ENCODE measurements at places on chromosomes 2 and 18.

DNA sequence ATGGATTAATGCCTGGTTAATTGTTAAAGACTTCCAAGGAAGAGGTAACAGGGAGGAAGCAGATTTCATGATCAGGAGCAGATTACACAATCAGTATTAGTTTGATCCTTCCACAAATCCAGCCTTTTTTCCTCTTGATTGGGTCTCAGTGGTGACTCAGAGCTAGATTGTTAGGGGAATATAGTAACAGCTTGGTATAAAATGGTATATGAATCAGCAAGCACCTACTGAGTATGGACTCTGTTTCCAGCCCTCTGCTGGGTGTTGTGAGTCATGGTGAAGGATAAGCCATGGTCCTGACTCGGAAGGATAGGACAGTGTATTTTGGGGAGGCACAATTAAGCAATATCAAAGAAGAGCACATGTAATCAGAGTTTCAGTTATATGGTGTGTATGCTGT, 272.4 kb upstream of the DPP10 start:
- no peak for DNase-seq

GRCh38 chr2:191573216-191573615, 104.7 kb upstream of the NABP1 start:
- no peak for DNase-seq

GRCh38 chr2:217398860-217399259, 539.0 kb upstream of the TNP1 start:
- DNase-seq: peak; percentile 45

GRCh38 chr2:153311432-153311831, 167.1 kb downstream of the RPRM start:
- DNase-seq: no peak

- peak; percentile 10 for DNase-seq
These were observed 57.7 kb downstream of the TANC1 start for GRCh38 chr2:159026170-159026569.

GRCh38 chr18:33369711-33370449, 70.6 kb downstream of the CCDC178 start:
- DNase-seq: no peak

- peak; percentile 21 for DNase-seq
These were observed 57.0 kb upstream of the CYRIA start for GRCh38 chr2:16722677-16723076.

GRCh38 chr2:195570329-195570728, 86.7 kb upstream of the SLC39A10 start:
- DNase-seq: no peak

- DNase-seq: no peak
These were observed 23.8 kb upstream of the PTMA start for GRCh38 chr2:231684314-231685223.

DNA sequence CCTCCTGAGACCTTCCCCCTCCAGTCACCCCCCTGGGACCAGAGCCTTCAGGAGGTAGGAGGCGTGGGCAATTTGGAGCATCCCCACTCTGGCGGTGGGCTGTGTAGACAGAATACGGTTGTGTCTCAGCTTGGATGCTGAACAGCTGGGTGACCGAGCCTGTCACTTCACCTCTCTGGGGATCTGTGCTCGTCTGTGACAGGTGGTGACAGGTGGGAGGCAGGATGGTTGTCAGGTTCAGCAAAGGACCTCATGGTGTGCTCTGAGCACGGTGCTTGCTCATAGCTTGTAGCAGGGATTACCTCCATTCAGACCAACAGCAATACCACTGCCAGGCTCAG, 186.5 kb upstream of the HS6ST1 start:
- DNase-seq: no peak

DNA sequence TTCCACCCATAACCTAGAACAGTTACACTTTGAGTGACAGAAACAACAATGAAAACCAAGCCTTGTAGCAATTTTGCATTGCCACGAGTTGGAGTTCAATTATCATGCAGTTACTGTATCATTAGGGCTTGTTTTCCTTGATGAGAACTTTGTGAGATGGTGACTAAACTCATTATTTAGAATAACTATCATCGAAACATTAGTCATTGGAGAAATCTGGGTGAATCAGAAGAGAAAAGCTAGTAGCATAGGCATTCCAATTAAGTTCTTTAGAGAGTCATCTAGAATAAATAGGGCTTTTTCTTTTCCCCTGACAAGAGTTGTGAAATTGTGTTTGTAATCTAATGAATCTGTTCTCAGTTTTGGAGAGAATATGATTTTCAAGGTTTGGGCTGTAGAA, 122.8 kb upstream of the DOCK10 start:
- no peak for DNase-seq

GRCh38 chr18:60892441-60892840, 440.8 kb upstream of the CDH20 start:
- DNase-seq: no peak

- DNase-seq: no peak
These were observed 160.1 kb upstream of the LRP1B start for GRCh38 chr2:142290931-142291330.

DNA sequence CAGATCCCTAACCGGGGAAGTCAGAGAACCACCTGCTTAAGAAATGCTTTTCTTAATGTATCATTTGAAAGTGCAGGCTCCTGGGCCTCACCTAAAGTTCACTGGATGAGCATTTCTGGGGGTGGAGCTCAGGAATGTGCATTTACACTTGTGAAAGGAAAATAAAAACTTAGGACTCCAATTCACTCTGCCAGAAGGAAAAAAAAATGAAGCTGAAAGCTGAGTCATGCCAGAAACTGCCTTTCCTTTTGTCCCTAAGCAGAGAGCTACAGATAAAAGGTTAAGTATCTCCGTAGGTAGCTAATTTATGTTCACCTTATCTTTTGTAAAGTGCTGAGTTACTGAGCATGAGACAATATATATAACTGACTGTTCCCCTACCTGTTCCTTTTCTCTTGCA, 229.5 kb upstream of the MEX3C start:
- DNase-seq: no peak

DNA sequence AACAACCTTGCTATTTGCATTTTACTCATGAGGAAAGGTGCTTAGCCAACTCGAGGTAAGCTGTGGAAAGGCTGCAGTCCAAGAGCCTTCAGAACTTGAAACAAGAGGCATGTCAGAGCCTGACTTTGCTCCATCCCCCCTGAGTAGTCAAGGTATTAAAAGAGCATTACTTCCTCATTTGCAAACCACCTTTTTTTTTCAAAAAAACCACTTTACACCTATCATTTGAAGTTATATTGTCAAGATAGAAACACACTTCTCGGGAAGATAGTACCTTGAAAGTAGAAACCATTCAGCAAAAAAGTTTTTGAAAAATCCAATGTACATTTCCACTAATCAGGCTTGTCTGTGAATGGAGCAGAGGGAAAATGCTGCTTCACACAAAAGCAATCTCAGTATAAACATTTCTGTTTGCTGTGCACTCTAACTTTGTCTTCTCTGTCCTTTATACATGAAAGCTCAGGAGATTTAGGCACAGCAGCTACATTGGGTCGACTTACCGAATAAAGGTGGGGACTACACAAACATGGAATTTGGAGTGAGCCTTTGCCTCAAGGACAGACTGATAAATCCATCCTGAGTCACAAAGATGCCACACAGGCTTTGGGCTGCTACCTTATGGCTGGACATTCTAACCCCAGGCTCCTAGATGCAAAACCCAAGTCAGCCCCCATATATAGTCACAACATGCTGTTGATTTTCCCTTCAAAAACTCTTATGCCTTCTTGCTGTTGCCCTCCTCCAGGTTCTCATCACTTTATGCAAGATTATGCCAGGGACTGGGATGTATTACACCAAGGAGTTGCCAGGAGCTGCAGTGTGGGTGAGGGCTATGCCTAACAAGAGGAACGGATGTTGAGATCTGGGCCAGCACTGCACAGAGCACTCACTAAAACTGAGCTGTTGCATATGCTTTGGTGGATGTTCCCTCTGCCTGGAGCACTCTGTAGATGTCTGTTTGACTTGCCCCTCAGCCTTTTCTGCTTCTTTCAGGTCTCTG, 41.4 kb upstream of the EML4 start:
- DNase-seq: peak; percentile 39

GRCh38 chr2:237614151-237614720, 13.2 kb upstream of the LRRFIP1 start:
- DNase-seq: no peak

DNA sequence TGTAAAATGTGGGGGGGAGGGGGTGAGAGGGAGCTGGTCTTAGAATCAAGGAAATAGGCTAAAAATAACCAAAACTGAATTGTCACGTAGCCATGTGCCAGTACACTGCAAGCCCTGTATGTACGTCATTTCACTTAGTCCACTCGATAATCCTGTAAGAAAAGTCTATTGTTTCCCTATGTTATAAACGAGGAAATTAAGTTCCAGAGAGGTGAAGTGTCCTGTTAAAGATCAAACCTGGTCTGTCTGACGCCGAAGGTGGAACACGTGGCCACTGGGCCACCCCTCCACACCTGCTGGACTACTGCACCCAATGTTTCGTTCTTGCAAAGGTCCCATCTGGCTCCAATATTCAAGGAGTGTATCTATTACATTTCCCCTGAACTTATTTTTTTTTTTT, 29.6 kb downstream of the TFCP2L1 start:
- DNase-seq: no peak

DNA sequence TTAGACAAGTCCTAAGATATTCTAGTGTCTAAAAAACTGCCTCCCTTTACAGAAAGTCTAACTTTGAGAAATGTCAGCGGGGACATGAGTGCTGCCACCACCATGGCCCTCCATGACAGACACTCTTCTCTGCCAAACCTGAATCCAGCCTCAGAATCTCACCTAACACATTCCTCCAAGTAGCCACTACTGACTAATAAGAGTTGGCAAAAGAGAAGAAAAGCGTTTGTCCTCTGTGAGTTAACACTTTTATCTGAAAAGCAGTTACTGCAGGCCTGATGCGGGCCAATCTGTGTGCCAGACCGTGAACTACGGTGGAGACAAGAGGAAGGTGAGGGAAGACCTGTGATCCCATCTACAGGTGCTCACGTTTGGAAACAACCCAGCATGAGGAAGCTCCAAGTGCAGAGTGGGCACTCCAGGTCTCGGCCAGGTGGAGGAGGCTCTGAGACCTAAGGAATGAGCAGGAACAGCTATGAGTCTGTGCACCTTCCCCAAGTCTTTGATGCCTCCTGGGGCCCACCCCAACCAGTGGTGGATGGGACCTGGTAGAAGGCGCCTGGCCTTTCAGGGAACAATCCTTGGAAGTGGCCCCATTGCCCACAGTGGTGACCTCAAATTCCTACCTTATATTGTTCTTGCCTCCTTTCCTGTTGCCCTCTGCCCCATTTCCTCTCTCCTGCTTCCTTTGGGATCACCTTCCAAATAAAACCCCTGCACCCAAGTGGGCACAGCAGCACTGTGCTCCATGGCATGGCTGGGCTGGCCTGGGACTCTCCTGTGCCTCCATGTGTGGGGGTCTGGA, 91.6 kb downstream of the BIN1 start:
- no peak for DNase-seq

GRCh38 chr18:22844190-22844589, 88.9 kb upstream of the RBBP8 start:
- DNase-seq: no peak

DNA sequence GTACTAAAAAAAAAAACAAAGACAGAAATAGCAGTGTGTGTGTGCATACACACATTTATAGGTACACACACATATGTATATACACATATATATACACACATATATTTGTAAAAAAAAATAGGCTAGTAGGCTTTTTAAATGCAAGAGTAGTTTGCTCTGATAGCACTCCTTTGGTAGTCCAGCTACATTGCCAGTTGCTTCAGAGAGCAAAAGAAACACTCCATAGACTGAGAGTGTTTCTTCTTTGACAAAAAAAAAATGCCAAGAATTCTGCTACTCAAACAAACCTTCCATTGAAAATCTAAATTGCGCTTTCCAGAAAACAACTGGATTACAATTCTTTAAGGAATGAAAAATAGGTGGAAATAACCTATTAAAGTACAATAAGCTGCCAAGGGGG, 365.9 kb upstream of the GALNT5 start:
- DNase-seq: no peak

- no peak for DNase-seq
These were observed 35.2 kb downstream of the FAM228A start for GRCh38 chr2:24210106-24210455.
